HCT116 (cell line): ENCODE measurements at places on chromosomes 7 and 10. TPM values are rescaled to one million over a fixed set of nuclear protein-coding genes. Genes with fewer than 3 reads are reported as not detected.

IL2RA gene
- 0.59 TPM for total RNA-seq

FLNC gene
- total RNA-seq, result 42.8 TPM

AKR1B1 gene
- 56.8 TPM for total RNA-seq

LRIT1 gene
- total RNA-seq, result not detected

DNA sequence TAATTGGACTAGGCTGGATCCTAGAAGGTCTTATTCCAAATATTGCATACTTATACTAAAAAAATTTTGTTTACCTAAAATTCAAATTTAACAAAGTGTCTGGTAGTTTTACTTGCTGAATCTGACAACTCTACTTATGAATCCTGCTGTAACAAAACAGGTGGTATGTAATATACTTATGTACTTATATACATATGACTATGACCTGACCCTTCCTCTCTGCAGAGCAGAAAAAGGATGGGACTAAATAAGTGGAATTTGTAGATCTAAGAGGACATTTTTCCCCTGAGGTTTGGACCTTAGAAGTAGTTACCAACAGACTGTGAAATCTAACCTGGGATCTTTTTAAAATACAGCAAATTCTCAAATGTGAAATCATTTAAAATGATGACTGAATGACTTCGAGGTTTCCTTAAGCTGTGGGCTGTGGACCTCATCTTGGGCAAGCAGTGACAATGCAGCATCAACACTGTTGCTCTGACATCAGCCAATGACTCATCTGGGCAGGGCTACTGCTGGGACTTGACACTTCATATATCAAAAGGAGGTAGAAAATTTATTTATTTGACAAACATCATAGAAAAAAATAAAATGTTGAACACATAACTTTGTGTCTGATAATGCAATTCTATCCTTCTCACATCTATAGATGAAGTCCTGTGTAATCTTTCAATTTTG, 73.6 kb downstream of the RELN start:
- H3K4me1 ChIP-seq, result no peaks in the 10 kb centered on the region
- H3K4me3 ChIP-seq, result no peak overlapping the region
- peaks cover 21% of the 10 kb centered on the region; the same call in 1 of the 2 replicates for H3K27me3 ChIP-seq
- no peak for DNase-seq
- H3K36me3 ChIP-seq, result no peaks in the 10 kb centered on the region
- no peak overlapping the region for H3K27ac ChIP-seq

DNA sequence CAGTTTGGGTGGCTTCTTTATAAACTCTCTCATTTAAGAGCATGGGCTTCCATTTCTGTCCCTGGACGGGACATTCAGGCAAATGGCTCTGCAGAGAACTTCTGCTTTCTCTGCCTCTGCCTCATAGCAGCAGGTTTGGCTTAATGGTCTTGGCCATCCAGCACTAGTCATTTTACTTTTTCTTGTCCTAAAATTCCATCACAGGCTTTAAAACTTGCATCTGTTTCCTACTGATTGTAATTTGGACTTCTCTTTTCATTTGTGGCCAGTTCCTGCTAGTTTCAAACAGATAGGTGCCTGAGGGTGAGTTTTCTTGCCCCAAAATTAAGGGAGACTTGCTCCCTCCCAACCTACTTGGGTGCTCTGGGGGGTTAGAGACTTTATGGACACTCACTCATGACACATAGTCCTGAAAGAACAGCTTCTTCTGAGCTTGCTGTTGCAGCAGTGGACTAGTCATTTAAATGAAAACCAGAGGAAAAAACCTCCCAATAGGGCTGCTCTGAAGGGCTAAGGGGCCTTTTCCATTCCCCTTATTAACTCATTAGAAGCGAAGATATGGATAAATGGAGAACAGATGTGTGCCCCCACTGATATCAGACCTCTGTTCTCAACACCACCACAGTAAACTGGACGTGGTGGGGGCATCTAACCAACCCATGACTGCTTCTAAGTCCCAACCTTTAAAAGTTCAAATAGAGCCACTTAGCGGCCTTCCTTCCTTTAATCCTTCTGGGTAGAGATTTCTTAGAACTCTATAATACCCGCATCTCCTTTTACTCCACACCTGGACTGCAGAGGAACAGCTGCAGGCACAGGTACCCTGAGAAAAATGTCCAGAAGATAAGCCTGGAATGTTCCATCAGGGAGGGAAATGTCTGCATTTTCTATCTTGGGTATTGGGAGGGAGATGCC, 38.8 kb downstream of the SVOPL start:
- H3K4me3 ChIP-seq, result no peak overlapping the region
- H3K36me3 ChIP-seq, result no peaks in the 10 kb centered on the region
- no peak for DNase-seq

- H3K4me3 ChIP-seq, result no peak overlapping the region
- no peak overlapping the region for H3K27ac ChIP-seq
- no peaks in the 10 kb centered on the region for H3K27me3 ChIP-seq
- no peak for DNase-seq
- 0 out of 2 replicates have a peak, but pooled peaks cover 6% of the 10 kb centered on the region for H3K36me3 ChIP-seq
- H3K4me1 ChIP-seq, result no peaks in the 10 kb centered on the region
Measured at GRCh38 chr7:141688043-141688442, 13.9 kb downstream of the DENND11 start.

GRCh38 chr7:132518102-132518838, 58.0 kb downstream of the PLXNA4 start:
- H3K4me1 ChIP-seq, result peaks cover 3% of the 10 kb centered on the region; the same call in 1 of the 2 replicates
- no peak overlapping the region for H3K27ac ChIP-seq
- no peak overlapping the region for H3K4me3 ChIP-seq
- DNase-seq, result peak; percentile 29
